ENCODE measurements at places on chromosomes 2 and 18.

- DNase-seq: no peak
These were observed 46.2 kb downstream of the RBKS start for GRCh38 chr2:27843992-27844391.

DNA sequence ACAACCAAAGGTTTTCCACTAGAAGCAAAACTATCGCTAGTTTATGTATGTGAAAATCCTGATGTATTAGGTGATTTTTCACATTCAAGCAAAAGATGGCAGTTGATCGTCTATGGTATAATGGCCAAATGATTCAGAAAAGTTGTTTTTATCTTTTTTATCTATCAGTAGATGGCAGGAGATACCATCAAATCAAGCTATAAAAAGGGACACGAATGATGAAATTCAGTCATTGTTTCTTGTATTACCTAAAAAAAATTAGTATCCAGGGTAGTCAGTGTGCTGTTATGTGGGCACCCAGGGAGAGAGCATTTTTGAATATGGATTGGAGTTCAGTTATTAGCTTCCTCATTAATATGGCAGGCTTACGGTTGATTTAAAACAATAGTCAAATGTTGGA lies 22.9 kb upstream of the CAVIN2 start:
- DNase-seq: no peak

DNA sequence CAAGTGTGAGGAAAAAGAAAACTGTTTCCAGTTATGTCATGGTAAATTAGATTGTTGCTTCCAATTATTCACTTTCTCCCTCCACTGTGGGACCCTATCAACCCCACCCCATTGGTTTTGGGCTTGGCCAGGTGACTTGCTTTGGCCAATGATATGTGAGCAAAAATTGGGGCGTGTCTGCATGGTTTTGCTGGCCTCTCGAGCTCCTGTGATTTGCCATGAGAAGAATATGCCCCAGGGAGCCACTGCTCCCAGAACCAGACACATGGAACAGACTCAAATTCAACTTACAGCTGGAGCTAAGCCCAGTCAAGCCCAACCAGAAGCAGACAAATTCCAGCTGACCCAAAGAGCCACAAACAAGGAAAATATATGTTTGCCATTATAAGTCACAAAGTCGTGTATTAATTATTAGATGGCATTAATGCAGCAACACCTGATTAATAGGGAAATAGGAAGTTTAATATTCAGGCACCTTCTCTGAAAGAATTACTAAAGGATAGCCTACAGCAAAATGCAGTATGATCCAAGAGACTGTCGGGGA lies 248.9 kb downstream of the ANAPC1 start:
- DNase-seq: no peak

- DNase-seq: peak; percentile 77
These were observed 53.8 kb upstream of the RBM44 start for GRCh38 chr2:237744613-237745249.

GRCh38 chr2:152176113-152176714 lies 651 bp upstream of the STAM2 start:
- DNase-seq: no peak

DNA sequence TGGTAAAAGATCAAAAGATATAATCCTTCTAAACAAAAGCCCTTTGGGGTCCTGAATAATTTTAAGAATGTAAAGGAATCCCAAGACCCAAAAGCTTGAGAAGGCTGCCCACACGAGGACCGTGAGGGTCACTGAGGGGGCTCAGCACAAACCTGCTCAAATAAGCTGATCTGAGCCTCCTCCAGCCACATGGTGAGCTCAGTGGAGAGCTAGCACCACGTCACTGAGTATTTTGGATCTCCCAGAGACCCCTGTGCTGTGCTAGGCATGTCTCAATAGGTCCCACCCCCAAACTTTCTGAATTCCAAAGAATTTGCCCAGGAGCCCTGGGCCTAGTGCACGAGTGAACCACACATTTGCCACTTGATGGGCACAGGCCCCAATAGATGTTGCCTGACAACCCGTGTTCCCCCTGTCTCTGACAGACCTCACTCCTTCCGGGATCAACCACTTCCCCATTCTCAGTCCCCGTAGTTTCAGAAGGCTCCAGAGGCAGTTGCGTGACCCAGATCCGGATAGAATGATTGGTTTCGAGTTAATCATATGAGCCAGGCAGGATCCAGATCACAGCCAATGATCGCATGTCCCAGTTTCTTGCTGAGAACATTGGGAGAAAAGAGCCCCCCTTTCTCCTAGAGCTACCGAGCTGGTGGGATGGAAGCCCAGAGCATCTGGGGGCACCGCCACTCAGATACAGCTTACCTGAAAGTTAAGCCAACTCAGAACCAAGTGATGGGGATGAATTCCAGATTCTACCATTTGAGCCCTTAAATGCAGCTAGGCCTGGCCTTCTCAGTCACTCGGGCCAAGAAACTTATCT lies 203.8 kb downstream of the TNS1 start:
- DNase-seq: no peak

DNA sequence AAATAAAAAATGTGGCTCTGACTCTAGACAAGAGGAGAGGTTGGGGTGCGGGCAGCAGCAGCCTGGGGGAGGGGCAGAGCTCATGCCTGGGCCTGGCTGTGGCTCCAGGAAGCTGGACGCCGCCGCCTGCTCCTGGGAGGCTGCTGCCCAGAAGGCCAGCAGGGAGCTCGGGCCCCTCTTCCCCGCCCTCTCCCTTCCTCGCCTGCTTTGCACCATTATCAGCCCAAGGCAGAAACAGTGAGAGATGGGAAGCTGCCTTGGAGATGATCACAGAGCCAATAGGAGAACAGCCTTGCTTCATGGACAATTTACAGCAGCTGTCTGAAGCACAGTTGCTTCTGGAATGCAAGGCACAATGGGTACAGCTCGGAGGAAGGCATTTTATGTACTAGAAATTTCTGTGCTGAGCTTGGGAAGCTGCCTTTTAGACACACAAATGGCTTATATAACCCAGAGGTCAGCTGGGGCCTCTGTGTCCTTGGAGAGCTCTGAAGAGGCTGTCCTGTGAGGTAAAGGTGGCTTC lies 55.3 kb upstream of the AFF3 start:
- DNase-seq: no peak

DNA sequence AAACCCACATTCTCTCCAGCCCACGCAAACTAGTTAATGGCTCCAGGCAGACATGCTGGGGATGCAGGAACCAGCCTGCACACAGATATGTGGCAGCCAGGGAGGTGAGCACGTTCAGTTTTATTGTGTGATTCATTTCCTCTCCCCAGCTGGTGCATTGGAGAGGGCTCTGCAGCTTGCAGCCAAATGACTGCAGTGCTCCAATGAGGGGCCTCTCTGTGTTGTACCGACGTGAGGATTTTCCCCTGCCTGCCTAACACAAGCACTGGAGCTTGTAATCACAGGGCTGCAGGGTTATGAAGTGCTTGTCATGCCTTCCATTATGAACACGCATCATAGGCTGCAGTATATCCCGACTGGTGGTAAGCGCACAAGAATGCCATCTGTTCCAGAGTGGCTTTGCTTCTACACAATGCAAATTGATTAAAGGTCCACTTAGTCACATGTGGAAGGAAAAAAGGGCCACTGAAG lies 92.3 kb upstream of the THUMPD2 start:
- no peak for DNase-seq

DNA sequence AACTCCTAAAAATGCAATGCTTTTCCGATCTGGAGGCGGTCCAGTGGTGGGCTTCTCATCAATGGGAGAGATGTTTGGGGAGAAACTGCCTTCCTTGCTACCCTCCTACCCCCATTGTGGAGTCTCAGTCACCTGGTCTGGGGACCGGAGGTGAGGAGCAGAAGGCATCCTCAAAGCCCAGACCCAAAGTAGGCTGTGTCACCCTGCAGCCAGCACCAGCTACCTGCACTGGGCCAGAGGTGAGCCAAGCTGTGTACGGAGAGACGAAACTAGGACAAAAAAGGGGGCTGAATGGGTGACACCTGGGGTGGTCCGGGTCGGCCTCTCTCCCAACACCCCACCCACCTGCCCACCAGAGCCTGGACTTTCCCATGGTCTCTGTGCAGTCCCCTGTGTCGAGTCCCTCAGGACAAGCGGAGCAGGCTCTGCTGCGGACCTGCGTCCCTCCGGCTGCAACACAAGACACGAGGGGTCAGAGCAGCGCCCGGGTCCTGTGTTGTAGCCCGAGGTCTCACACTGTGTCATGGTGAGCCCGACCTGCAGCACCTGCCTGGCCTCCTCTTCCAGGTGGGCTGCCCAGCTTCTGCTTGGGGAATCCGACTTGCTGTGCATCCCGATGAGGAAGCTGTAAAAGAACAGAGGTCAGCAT lies 68.0 kb upstream of the RMP24 start:
- DNase-seq: no peak

DNA sequence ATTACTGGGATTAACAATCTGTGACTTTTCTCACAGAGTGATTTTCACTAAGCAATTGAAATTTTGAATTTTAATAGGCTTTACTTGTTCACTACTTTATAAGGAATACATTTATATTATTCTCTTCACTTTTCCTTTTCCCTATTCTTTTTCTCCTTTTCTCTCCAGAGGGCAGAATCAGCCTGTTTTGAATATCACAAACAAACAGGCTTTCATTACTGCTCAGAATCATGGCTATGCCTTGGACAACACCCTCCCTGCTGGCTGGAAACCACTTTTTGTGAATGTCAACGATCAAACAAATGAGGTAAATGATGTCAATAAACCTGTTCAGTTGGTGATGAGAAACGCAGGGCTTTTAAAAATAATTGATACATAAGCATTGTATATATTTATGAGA lies 35.3 kb downstream of the CPS1 start:
- no peak for DNase-seq

DNA sequence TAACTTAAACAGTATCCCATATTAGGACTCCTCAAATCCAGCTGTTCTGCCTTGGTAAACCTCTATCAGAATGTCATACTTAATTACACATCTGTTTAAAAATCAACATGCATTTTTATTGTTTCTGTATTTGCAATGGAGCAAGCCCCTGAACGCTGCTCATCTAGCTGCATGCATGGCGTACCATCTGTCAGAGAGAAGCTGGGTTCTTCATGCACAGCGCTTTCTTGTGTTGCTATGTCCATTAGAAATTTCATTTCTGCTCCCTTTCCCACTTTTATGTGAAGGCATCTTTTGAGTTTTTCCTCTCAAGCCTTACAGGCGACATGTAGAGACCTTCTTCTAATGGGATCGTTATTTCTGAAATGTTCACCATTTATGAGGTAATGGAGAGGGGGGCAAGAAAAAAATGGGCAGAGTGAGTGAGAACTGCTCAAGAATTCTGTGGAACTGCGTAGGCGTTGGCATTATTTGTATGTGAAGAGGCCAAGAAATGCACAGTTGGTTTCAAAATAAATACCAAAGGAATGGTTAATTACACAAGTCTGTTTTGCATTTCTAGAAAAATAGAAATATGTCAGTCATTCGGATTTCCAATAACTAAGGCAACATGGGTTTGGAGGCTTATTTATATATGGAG lies 31.6 kb downstream of the INSIG2 start:
- no peak for DNase-seq

GRCh38 chr2:70938586-70938950 lies 2.9 kb downstream of the ATP6V1B1 start:
- no peak for DNase-seq

DNA sequence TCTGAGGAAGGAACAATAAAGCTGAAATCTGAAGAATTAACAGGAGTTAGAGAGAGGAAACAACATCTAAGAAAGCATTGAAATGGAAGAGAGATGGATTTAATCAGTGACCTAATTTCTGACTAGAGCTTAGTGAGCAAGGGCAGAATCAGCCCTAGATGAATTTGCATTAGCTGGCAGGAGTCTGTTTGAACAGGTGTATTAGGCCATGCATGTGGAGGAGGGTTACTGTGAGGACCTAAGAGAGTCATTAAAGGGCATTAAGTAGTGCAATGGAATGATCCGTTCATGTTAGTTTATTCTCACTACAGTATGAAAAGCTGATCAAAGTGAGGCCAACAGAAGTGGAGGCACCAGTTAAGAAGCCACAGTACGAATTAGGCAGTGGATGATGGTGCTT lies 285.3 kb downstream of the GRB14 start:
- DNase-seq: no peak

DNA sequence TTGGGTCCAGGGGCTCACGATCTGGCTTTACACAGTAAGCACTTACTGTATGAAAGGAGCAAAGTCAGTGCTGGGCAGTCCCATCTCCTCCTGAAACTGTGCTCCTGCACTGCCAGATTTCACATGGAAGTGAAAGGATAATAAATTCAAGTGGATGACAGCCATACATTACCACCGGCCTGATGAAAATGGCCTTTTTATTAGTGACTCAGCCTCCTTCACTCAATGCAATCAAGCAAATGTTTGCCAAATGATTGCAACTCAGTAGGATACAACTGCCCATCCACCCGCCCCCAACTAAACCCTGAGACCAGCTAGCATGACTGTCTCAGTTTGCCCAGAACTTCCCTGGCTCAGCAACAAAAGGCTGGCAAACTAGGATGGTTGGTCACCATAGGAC lies 77.1 kb downstream of the MYO5B start:
- no peak for DNase-seq

DNA sequence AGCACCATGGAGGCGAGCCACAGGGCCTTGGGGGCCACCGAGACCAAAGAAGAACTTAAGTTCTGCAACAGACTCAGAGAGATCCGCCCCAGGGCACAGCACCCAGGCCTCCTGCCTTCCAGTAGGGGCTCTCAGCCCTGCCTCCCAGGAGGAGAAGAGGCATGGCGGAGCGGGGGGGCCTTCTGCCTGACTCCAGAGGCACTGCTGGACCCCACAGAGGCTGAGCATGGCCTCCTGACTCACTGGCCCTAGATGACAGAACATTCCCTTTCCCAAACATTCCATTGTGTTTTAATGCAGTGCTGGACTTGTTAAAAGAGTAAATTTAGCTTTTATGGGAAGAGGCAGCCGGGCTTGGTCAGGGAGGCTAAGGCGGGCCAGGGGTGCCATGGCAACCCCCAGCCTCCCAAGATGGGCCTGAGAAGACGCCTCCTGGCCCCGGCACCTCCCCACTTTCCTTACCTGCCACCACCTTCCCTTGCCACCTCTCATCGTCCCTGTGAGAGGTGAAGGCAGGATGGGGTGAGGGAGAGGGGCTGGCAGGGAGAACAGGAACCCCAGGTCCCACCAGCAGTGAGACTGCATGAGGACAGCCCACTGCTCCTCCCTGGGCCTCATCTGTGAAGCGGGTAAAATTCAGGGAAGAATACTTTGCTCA lies 65.4 kb downstream of the SMAD7 start:
- DNase-seq: no peak

- DNase-seq: no peak
These were observed 435.7 kb upstream of the ID2 start for GRCh38 chr2:8246137-8246536.

DNA sequence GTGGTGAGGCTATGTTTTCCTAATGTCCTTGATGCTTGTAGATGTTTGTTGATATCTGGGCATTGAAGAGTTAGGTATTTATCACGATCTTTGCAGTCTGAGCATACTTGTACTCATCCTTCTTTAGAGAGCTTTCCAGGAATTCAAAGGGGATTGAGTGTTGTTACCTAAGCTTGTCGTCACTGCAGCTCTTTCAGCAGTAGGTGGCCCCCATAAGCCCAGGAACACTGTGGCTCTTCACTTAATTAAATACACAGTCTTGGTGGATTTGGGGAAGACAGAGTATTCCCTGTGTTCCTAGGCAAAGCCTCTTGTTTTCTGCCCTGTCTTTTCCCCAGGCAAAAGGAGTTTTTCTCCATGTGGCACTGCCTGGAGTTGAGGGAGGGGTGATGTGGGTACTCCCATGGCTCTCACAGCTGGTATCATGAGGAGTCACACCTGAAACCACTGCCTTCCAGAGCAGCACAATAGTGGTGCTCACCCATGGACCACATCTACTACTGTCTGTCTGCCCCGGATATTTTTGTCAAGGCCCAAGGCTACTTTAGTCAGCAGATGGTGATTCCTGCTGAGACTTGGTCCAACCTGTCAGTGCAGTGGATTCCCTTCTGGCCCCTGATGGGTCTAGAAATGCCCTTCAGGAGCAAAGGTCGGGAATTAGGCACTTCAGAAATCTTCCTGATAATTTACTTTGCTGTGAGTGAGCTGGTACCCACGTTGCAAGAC lies 95.7 kb downstream of the GALNT13 start:
- DNase-seq: no peak

All from activated CD4-positive, alpha-beta T cell treated with anti-CD3 and anti-CD28 coated beads, Interleukin-2, amount 50 U/mL, for 1 hour (primary cell).